ENCODE measurements at places on chromosomes 2 and 18.

DNA sequence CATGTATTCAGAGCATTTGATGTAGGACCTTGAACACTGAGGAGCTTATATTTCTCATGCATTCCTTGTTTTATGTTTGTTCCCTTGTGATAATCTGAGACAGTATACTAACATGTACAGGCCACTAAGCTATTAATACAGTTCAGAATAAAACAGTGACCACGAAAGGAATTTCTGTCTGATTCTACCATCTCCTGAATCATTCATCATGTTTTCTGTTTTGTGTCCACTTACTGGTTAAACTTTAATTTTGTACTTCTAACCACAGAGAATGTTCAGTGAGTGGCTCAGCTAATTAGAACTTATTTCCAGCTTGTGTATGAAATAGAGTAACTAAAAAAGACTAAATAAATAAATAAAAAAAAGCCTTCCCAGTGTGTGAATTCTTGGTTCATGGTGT, 110.4 kb downstream of the LRP1B start:
- no peak for DNase-seq

- DNase-seq: no peak
These were observed 2.9 kb upstream of the LNPK start for GRCh38 chr2:176004934-176005333.

DNA sequence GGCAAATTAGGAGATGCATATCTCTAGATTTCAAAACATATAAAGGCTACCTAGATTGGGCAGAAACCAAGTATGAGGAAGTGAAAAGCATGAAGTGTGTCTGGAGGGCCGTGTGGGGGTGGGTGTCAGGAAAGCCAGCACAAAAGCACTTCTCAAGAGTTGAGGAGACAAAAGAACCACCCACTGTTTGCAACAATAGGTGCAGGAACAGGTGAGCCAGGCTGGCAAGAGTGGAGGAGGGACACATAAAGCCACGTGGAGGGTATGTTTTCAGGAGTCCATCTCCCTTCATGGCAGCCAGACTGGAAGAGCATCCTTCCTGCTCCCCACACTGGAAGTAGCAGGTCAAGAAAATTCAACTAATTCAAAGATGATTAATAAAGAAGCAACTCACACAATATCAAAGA, 96.4 kb downstream of the CERS6 start:
- no peak for DNase-seq

- no peak for DNase-seq
These were observed 122.3 kb upstream of the DOCK10 start for GRCh38 chr2:225164401-225165050.

DNA sequence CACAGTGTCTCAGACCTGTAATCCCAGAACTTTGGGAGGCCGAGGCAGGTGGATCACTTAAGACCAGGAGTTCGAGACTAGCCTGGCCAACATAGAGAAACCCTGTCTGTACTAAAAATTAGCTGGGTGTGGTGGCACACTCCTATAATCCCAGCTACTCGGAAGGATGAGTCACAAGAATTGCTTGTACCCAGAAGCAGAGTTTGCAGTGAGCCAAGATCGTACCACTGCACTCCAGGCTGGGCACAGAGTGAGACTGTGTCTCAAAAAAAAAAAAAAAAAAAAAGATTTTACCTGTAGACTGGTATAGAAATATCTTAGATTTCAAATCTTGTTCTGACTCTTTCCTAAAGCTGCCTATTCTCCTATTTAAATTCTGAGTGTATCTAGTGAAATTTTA, 7.2 kb upstream of the KLHL29 start:
- no peak for DNase-seq

GRCh38 chr2:158359846-158360245, 96.7 kb downstream of the CCDC148 start:
- DNase-seq: no peak

- DNase-seq: no peak
These were observed 81.2 kb downstream of the ADD2 start for GRCh38 chr2:70686577-70687460.

DNA sequence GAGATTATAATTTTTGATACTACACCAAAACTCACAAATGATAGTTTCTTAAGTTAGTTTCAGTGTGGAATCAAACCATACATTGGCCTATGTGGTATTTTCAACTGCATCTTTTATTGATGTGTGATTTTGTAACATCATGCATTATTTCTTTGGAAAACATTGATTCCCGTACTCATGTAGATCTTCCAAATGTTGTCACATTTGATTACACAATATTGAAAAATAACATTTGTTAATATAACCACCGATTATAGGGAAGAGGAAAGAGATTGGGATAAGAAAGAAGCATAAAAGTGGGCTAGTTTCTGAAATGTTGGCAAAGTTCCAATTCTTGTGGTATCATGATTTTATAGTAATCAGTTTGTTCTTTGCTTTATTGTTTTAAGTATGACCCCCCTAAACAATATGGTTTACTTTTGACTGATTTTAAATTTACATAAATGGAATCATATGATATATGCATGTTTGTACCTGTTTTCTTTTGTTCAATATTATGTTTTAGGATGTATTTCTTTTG, 117.2 kb upstream of the OTX1 start:
- DNase-seq: no peak

- no peak for DNase-seq
These were observed 113.4 kb upstream of the AQP4 start for GRCh38 chr18:26978812-26979341.

DNA sequence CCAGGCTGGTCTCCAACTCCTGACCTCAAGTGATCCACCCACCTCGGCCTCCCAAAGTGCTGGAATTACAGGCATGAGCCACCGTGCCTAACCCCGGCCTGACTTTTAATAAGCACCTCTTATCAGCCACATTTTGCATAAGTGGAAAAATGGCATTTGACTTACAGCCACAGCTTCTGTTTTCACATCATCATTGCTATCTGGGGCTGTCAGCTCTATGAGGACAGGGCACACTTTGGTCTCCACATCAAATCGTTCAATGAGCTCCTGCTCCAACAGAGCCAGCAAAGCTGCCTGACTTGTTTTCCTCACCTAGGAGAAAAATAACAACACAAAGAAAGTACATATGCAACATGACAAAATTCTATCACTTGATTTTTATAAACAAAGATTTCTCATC, 26.4 kb downstream of the PPP4R1 start:
- DNase-seq: no peak

GRCh38 chr2:216659276-216659675, 26.1 kb downstream of the IGFBP2 start:
- no peak for DNase-seq

DNA sequence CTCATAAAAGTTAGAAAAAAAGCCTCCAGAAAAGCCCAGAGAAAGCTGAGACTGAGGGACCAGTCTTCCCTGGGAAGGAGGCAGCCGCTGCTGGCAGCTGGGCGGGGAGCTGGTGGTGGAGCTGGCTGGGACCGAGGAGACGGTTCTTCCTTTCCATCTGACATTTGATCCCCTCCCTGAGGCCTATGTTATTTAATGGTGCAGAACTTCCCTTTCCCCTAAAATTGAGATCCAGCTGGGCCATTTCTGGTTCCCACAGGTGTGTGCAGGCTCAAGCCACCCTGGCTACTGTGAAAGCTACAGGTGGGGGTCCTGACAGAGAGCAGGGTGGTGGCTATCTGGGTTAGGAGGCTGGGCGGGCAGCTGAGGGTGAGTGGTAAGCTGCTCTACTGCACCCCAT, 81.5 kb upstream of the FZD7 start:
- DNase-seq: no peak

DNA sequence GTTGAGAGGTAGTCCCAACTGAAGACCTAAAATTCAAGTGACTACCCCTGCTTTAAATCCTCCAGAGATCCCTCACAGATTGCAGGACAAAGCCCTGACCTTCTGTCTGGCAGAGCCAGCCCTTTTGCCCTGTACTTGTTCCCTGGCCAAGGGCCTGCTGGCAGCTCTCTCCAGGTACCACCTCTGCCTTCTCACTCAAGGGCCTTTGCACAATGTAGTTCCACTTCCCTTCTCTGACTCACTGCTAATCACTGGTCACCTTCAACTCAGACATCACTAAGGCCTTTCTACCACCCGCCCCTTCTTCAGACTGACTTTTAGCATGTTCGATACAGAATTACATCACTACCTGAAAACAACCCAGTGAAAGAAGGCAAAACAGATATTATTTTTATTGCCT, 411.0 kb downstream of the TMEM182 start:
- no peak for DNase-seq

GRCh38 chr18:3624935-3625741, 175.2 kb downstream of the TGIF1 start:
- DNase-seq: peak; percentile 31

DNA sequence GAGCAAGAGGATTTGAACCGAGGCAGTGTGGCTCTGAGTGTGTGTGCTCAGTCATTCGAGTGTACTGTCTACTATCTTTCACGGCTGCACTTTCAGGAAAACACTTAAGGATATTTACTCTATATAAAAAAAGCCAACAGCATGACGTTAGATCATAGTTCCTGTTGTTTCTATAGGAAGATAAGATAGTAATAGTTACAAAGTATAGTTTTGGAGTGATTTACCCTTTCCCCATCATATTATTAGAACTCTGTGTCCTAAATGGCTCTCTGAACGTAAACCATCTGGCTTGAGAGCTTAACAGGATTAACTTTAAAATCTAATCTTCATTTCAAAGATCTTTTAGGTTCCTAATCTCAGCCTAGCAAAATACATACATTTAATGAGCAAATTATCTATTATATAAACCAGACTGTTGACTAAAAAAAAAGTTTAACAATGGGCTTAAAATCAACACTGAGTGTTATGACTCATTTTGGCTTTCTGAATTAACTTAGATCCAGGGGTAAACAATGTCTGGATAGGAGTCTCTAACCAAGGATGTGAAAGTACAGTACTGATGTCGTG, 150.3 kb upstream of the DNMT3A start:
- DNase-seq: no peak

DNA sequence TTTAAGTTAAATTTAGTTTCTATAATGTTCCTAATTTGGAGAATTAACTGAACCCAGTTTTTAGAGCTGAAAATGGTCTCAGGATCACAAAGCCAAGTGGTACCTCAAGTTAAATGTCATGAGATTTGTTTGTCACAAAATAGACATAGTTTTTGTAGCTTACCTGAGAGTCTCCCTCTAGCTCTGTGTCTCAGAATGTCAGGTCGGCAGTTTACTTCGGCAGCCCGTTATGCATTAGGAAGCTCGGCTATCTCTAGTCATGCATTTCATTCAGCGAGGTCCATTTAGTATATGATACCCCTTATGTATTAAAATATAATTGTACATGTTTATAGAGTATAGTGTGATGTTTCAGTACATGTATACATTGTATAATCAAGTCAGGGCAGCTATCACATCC, 155.6 kb downstream of the EML6 start:
- DNase-seq: no peak

GRCh38 chr2:1675633-1676032, 68.7 kb downstream of the PXDN start:
- no peak for DNase-seq

- DNase-seq: no peak
These were observed 1209.3 kb upstream of the FAM98A start for GRCh38 chr2:34808426-34808825.

GRCh38 chr2:98341241-98341640, 5.0 kb upstream of the CNGA3 start:
- no peak for DNase-seq

DNA sequence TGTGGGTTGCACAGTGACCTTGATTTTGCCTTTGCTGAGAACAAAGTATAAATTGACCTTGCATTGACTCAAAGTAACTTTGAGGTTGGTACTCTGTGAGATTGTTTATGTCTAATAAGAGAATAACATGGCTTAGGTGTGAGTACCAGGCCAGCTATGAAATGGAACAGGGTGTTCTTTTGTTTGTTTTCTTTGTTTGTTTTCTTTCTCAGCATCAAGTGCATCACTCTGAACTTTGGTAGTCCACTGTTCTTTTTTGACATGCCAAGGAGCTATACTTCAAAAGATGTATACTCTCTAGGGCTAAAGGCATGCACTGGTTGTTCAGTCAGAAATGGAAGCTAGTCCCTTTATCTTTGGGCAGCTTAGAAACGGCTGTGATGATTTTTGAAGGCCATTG, 5.1 kb downstream of the ABCB11 start:
- no peak for DNase-seq

GRCh38 chr2:60998628-60999545, 18.6 kb upstream of the PEX13 start:
- no peak for DNase-seq

GRCh38 chr18:80129672-80130367, 20.8 kb downstream of the ADNP2 start:
- no peak for DNase-seq

GRCh38 chr18:51009072-51009471, 20.9 kb upstream of the SMAD4 start:
- DNase-seq: no peak
